ENCODE measurements at places on chromosomes 1 and 21. TPM values are rescaled to one million over a fixed set of nuclear protein-coding genes. Genes with fewer than 3 reads are reported as not detected.

Gene AMY2A
- not detected for total RNA-seq

- no peaks in the 10 kb centered on the region for H3K4me1 ChIP-seq
- H3K4me3 ChIP-seq: peak overlapping the region; percentile 46
- no peaks in the 10 kb centered on the region for H3K27me3 ChIP-seq
- peaks cover 2% of the 10 kb centered on the region for H3K36me3 ChIP-seq
- no peak overlapping the region for H3K27ac ChIP-seq
- DNase-seq: no peak
These were observed 2.7 kb downstream of the LURAP1 start for GRCh38 chr1:46205791-46206190.

- H3K27ac ChIP-seq: no peak overlapping the region
- peak; percentile 10 for DNase-seq
- no peaks in the 10 kb centered on the region for H3K27me3 ChIP-seq
- no peaks in the 10 kb centered on the region for H3K36me3 ChIP-seq
- no peak overlapping the region for H3K4me3 ChIP-seq
These were observed 275.7 kb downstream of the MATN1 start for GRCh38 chr1:30447701-30448100.

GRCh38 chr1:215794156-215794555 lies 227.1 kb downstream of the KCTD3 start:
- no peaks in the 10 kb centered on the region for H3K4me1 ChIP-seq
- no peak for DNase-seq
- no peaks in the 10 kb centered on the region for H3K36me3 ChIP-seq

- H3K4me3 ChIP-seq: no peak overlapping the region
- no peaks in the 10 kb centered on the region for H3K36me3 ChIP-seq
- DNase-seq: no peak
- no peaks in the 10 kb centered on the region for H3K27me3 ChIP-seq
These were observed 119.7 kb downstream of the ETS2 start for GRCh38 chr21:38925478-38925877.

DNA sequence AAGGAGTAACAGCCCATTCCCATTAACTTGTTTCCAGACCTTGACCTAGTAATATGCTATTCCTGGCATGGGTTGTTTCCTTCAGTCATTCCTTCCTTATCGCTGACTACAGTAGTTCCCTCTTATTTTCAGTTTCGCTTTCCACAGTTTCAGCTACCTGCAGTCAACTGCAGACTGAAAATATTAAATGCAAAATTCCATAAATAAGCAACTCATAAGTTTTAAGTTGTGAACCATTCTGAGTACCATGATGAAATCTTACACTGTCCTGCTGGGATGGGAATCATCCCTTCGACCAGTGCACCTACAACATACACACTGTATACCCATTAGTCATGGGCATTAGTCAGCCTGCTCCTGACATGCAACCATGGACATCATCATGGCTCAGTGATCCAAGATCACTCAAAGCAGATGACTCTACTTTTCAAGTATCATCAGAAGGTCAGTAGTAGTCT lies 66.7 kb downstream of the CCDC30 start:
- no peak overlapping the region for H3K4me3 ChIP-seq
- no peaks in the 10 kb centered on the region for H3K36me3 ChIP-seq
- no peaks in the 10 kb centered on the region for H3K4me1 ChIP-seq
- DNase-seq: no peak
- no peaks in the 10 kb centered on the region for H3K27me3 ChIP-seq

Gene MYOC
- not detected for total RNA-seq

- peak; percentile 73 for DNase-seq
- H3K27me3 ChIP-seq: no peaks in the 10 kb centered on the region
- H3K4me1 ChIP-seq: peaks cover 13% of the 10 kb centered on the region
- H3K27ac ChIP-seq: no peak overlapping the region
- H3K36me3 ChIP-seq: no peaks in the 10 kb centered on the region
- peak overlapping the region; percentile 36 for H3K4me3 ChIP-seq
These were observed 10.8 kb downstream of the AHDC1 start for GRCh38 chr1:27592931-27593677.

GRCh38 chr1:212950243-212951125 lies at the start of gene VASH2:
TSS of gene VASH2 (plus strand) at chr1:212950541. CDS start at chr1:212951543, 1,002 bp downstream.
- H3K36me3 ChIP-seq: peaks cover 35% of the 10 kb centered on the region
- peak; percentile 90 for DNase-seq
- peak within 1 kb of the TSS; percentile 82 for H3K4me3 ChIP-seq
- no peaks in the 10 kb centered on the region for H3K27me3 ChIP-seq
- H3K27ac ChIP-seq: no peak within 1 kb of the TSS
- H3K4me1 ChIP-seq: peaks cover 7% of the 10 kb centered on the region

Gene COL16A1
- total RNA-seq: 6.5 TPM

Gene C1orf185
- total RNA-seq: not detected

DNA sequence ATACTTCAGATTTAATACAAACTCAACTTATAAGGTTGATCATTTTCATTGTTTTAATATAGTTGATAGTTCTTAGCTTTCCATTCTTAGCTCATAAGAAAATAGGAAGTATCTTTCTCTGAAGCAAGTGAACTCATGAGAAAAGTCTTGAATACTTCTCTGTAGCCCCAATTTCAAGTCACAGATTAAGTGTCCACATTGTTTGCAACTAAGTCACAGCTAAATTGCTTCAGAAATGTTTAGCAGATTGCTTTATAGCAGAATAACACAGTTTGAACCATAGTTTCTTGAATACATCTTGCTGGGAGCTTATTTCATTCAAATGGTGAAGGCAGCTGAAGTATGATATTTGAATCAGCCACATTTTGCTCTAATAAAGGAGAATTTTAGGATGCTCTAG lies 10.6 kb upstream of the PKN2 start:
- H3K4me3 ChIP-seq: no peak overlapping the region
- no peaks in the 10 kb centered on the region for H3K4me1 ChIP-seq
- H3K27ac ChIP-seq: no peak overlapping the region

- H3K36me3 ChIP-seq: no peaks in the 10 kb centered on the region
- no peak for DNase-seq
- no peaks in the 10 kb centered on the region for H3K27me3 ChIP-seq
- no peak overlapping the region for H3K27ac ChIP-seq
- no peak overlapping the region for H3K4me3 ChIP-seq
These were observed 190.0 kb upstream of the VAMP3 start for GRCh38 chr1:7580923-7581753.

DNA sequence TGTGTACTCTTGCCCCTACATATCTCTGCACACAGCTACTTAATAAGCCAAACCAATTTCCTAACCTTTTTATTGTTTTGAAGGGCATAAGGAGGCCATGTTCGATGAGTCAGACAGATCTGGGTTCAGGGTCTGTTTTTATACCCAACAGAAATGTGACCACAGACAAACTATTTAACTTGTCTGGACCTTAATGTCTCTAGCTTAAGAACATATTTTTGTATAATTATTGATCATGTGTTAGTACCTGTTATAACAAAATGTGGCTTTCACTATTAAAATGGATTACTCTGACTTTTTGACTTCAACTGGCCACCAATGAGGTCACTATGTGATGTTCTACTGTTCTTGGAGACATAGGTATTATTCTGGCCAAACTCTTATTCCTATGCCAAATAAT lies 507.8 kb upstream of the USP24 start:
- no peak for DNase-seq
- H3K4me1 ChIP-seq: peaks cover 8% of the 10 kb centered on the region
- no peaks in the 10 kb centered on the region for H3K27me3 ChIP-seq
- H3K36me3 ChIP-seq: no peaks in the 10 kb centered on the region
- H3K27ac ChIP-seq: no peak overlapping the region

GRCh38 chr21:15332572-15332971 lies 267.8 kb upstream of the NRIP1 start:
- H3K4me3 ChIP-seq: no peak overlapping the region
- no peaks in the 10 kb centered on the region for H3K36me3 ChIP-seq
- no peaks in the 10 kb centered on the region for H3K27me3 ChIP-seq
- DNase-seq: no peak

- H3K27me3 ChIP-seq: no peaks in the 10 kb centered on the region
- no peaks in the 10 kb centered on the region for H3K4me1 ChIP-seq
- no peak overlapping the region for H3K27ac ChIP-seq
- H3K36me3 ChIP-seq: no peaks in the 10 kb centered on the region
- no peak for DNase-seq
These were observed 379.7 kb upstream of the DAB1 start for GRCh38 chr1:57803586-57803985.

Gene TMPRSS15
- total RNA-seq: not detected

DNA sequence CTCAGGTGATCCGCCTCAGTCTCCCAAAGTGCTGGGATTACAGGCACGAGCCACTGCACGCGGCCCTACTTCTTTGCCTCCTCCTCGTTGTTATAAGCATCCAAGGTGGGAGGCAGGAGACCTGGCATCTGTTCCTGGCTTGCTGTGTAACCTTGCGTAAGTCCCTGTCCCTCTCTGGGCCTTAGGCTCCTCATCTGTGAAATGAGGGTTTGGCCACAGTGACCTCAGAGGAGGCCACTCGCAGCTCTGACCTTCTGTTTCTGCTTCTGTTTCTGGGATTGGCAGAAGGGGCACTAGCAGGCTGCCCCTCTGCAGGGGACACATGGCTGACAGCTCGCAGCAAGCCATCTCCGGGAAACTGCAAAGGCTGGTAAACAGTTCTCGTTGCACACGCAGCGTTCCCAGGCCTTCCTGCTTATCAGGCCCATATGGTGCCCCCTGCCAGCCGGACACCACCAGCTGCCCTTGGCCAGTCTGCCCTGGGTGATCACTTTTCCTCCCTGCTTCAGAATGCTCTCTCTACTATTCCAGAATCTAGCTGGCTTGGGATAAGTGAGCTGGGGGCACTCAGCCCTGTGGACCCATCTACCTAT lies 2.6 kb upstream of the LDLRAP1 start:
- no peaks in the 10 kb centered on the region for H3K36me3 ChIP-seq
- no peaks in the 10 kb centered on the region for H3K27me3 ChIP-seq
- no peak overlapping the region for H3K4me3 ChIP-seq

- H3K36me3 ChIP-seq: no peaks in the 10 kb centered on the region
- no peak overlapping the region for H3K27ac ChIP-seq
- H3K4me1 ChIP-seq: no peaks in the 10 kb centered on the region
- no peak overlapping the region for H3K4me3 ChIP-seq
- DNase-seq: no peak
- no peaks in the 10 kb centered on the region for H3K27me3 ChIP-seq
These were observed 73.1 kb downstream of the GPR88 start for GRCh38 chr1:100611086-100611485.

GRCh38 chr21:36306872-36307534 lies 13.0 kb upstream of the MORC3 start:
- no peaks in the 10 kb centered on the region for H3K27me3 ChIP-seq
- no peaks in the 10 kb centered on the region for H3K36me3 ChIP-seq
- H3K27ac ChIP-seq: no peak overlapping the region
- no peak for DNase-seq

Gene HSPB7
- total RNA-seq: not detected

GRCh38 chr1:97332716-97333115 lies 588.1 kb downstream of the DPYD start:
- no peaks in the 10 kb centered on the region for H3K4me1 ChIP-seq
- H3K36me3 ChIP-seq: no peaks in the 10 kb centered on the region
- H3K27me3 ChIP-seq: no peaks in the 10 kb centered on the region
- H3K4me3 ChIP-seq: no peak overlapping the region

Data from H9 (cell line).